ENCODE measurements at places on chromosomes 6 and 20.

DNA sequence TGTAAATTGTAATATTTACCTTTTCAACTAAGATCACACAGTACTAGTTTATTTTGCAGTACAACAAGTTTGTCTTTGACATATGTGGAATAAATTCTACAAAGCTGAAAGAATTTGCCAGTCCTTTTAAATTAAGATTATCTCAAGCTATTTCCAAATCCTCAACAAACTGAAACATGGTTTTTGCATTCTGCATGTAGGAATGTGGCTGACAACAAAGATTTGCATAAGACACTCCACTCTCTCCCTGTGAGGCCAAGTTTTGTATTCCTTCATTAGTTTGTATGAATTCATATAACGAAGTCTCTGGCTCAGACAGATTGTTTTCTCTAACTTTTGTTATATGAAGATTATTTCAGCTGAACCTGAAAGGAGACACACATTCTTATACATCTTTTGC, 124.1 kb upstream of the THEMIS start:
- DNase-seq = no peak

DNA sequence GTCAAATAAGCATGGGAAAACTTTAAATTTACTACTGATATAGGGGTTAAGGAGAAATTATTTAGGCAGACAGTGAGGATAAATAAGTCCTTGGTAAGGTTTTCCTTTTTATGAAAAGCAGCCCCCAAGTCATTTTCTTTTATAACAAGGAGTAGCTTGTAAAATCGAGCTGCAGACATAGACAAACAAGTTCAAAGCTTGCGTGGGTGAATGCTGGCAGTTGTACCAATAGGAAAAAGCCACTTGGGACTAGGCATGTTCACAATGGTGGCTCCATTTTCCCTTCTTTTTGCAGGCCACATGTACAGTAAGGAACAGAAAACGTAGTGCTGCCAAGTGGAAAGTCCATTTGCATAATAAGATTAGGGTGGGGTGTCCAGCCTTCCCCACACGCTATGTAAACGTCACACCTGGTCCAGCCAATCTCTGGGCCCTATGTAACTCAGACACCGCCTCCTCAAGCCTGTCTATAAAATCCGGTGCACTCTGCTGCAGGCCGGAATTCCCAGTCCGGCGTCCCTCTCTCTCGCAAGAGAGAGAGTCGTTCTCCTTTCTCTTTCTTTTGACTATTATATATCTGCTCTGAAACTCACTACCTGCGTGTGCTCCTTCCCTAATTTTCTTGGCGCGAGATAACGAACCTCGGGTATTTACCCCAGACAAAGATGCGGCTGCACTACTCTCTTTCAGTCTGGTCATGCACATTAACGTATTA, 217.1 kb upstream of the MAN1A1 start:
- no peak for DNase-seq

- no peak for DNase-seq
Measured at GRCh38 chr6:116307001-116307400, 27.3 kb upstream of the TSPYL1 start.

DNA sequence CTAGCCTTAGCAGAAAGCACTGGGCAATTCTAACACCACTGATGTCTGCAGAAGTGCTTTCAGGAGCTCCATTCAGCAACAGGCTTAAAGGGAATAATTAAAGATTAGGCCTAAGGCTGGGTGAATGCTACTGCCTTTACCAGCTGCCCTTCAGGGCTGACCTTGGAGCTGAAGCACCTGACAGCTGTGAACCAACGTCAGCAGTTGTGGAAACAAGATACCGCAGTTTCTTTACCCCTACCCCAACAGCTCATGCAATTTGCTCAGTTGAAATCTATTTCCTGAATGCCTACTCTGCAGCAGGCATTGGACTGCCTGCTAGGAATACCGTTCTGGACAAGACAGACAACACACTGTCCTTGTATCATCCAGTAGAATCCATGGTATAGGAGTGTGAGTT, 51.5 kb upstream of the ADTRP start:
- DNase-seq = no peak

- no peak for DNase-seq
Measured at GRCh38 chr6:64146094-64146493, 510.5 kb downstream of the PHF3 start.

- peak; percentile 90 for DNase-seq
Measured at GRCh38 chr6:52514514-52514913, 62.3 kb downstream of the TRAM2 start.

- no peak for DNase-seq
Measured at GRCh38 chr6:108751851-108752732, 96.1 kb upstream of the ARMC2 start.

- DNase-seq = no peak
Measured at GRCh38 chr6:162541019-162541601, 186.5 kb downstream of the PRKN start.

DNA sequence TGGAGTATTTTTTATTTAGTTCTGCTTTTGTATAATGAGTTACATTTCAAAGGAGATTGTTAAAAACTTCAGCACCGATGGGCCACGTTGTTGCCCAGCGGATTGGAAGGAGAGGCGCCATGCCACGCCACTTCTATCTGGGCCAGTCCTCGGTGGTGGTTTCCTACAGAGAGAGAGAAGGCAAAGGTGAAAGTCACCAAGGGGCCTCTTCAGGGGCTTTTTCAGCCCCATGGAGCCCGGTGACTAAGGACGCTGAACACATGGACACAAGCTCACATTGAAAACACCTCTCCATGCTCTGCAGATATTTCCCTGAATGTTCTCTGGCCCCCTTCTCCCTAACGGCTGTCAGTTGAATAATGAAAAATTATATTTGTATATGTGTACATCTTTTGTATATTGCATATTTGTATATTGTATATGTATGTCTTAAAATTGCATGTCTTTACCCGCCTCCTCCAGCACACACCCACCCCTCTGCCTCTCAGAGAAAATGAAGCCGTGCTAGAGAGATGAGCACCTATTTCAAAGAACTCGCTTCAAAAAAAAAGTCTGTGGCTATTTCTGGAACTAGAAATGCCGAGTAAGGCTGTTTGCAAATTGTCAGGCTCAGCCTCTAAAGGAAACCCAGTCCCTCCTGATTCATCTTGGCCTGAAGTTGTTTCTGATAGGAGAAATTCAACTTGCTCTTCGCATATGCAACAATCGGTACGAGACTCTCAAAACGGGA, 91.9 kb upstream of the CDH4 start:
- DNase-seq = no peak

- DNase-seq = no peak
Measured at GRCh38 chr20:51523276-51524013, 19.1 kb downstream of the NFATC2 start.
